GM13976 (cell line): ENCODE measurements at places on chromosomes 1 and 21.

DNA sequence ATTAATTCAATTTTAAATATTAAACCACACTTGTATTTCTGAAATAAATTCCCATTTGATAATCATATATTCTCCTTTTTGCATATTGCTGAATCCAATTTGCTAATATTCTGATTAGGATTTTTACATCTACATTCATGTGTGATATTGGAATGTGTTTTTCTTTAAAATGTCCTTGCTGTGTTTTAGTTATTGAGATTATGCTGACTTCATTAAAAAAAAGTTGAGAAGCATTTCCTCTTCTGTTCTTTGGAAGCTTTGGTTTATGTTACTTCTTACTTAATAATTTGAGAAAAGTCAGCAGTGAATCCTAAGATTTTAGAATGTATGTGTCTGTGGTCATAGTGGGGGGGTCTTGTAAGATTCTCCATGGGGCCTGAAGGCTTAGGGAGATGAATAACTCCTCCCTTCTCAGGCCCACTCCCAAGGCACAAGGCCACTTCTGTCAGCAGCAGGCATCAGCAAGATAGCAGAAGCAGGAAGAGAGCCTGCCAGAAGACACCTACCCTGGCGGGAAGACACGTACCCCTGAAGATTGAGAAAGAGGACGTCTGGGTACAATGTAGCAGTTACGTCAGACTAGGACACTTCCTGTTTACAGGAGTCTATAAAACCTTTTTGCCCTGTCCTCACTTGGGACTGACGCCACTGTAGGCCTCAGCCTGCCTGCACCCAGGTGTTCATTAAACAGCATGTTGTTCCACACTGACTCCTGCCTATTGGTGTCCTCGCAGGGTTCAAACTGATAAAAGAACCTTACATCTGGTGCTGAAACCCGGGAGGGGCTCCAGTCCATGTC lies 56.9 kb downstream of the ODF2L start:
- DNase-seq: no peak

- no peak for DNase-seq
These were observed 43.2 kb upstream of the FMO2 start for GRCh38 chr1:171141688-171142415.

DNA sequence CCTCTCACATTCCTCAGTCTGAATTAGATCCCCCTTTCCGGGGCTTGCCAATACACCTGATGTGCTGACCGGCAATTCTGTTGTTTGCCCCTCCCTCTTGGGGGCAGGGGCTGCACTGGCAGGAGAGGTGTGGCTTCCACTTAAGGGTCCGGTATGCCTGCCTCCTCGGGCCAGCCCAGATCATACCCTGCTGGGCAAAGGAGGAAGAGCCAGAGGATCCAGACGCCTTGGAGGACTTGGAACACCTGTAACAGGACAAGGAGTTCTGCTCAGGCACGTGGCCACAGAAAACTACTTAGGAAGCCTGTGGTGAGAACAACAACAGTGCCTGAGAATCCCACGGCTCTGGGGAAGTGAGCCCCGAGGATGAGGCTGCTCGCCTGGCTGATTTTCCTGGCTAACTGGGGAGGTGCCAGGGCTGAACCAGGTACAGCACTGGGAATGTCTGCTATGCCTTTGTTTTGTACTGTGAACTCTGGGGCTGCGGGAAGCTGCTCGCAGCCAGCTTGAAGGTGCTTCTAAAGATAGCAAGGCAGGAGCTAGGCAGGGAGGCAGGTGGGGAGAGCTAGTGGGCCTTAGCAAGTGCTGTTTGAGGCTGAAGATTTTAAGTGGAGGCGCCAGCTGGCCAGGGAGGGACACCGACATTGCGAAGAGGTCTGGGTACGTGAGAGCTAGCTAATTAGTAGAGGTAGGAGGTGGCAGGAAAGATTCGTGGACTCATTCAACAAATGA lies at the start of gene SMPDL3B:
TSS of gene SMPDL3B (plus strand) at position 183 of the 732 bp plus-strand sequence. CDS start at position 367, 184 bp downstream.
- no peak for DNase-seq

- no peak for DNase-seq
These were observed 21.5 kb upstream of the DDOST start for GRCh38 chr1:20682571-20683236.

DNA sequence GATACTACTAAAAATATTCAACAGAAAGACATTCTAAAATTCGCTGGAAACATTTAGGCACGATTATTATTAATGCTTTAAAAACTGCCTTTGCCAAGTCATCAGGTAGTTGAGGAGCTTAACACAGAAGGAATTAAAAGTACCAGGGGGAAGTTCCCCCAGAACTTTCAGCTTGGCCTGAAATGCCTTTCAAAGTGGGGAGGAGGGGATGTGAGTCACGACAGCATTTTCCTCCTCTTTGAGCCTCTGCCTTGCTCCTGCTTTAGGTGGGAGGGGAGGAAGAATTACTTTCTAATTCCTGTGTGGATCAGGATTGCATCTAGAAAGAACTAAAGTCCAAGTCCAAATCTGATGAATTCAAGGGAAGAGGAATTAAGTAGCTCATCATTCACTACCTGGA lies 183.7 kb downstream of the CLIC6 start:
- no peak for DNase-seq

DNA sequence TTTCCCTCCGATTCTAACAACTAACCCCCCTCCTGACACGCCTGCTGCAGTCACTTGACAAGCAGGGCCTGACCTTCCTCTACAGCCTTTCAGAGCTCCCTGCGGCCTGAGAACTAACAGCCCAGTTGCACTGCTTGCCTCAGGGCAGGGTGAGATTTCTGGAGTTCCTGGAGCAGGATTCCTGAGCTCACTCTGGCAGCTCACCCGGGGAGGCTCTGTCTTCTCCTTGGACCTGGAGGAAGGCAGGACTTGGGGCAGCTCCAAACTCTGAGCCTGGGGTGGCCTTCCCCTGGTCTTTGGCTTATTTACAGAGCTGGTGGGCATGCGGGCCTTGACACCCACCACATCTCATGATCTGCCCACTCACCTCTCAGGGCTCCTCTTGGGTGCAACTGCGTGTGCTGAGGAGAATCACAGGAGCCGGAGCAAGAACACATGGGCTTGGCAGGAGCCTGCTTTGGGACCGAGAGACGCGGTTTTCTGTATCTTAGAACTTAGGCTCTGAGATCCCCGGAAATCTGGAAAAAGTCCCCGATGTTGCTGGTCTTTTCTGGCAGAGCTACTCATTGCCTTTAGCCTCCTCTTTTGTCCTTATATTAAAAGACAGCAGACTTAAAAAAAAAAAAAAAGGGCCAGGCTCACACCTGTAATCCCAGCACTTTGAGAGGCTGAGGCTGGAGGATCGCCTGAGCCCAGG lies 13.1 kb upstream of the SLC25A34 start:
- DNase-seq: no peak

GRCh38 chr1:28322194-28322593 lies 6.6 kb upstream of the MED18 start:
- DNase-seq: no peak

DNA sequence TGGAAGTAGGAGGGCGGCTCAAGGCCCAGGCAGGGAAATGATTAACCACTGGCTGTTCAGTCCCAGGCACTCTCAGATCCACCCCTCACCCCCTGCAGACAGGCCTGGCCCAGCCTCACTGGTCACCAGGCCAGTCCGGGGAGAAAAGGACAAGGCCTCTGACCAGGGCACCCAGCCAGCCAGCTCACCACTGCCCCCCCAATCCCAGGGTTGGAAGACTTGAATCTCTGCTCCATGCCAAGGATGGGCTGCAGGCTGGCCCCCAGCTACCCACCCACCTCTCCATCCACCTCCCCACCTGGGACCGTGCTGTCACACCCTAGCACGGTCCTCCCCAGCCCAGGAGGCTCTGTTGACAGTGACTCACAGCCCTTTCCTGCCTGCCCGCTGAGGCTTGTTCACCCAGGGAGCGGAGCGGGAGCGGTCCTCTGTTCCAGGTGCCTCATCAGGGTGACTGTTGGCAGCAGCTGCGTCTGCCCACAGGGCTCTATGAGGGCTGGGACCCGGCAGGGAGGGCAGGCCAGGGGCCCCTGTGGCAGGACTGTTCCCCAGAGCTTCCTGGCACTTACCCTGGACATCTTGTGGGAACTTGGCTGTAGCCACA lies 2.2 kb downstream of the LAD1 start:
- no peak for DNase-seq

GRCh38 chr1:55552636-55553035 lies 337.5 kb upstream of the USP24 start:
- DNase-seq: no peak

- no peak for DNase-seq
These were observed 8.1 kb downstream of the PAQR7 start for GRCh38 chr1:25867210-25867991.

- DNase-seq: no peak
These were observed 981 bp downstream of the CLDN14 start for GRCh38 chr21:36478941-36479340.
